ENCODE measurements at places on chromosomes 3 and 15. TPM values are rescaled to one million over a fixed set of nuclear protein-coding genes. Genes with fewer than 3 reads are reported as not detected.

TM4SF1 gene
- 146 TPM for total RNA-seq

EXD1 gene
- total RNA-seq = 0.70 TPM

TRH gene
- not detected for total RNA-seq

TIMP4 gene
- 19.0 TPM for total RNA-seq

RYR3 gene
- total RNA-seq = 0.15 TPM

LARP6 gene
- 31.2 TPM for total RNA-seq

CCRL2 gene
- 1.2 TPM for total RNA-seq

PFN2 gene
- total RNA-seq = 187 TPM

CCR2 gene
- not detected for total RNA-seq

SLC6A11 gene
- total RNA-seq = not detected

NPAP1 gene
- not detected for total RNA-seq

CCDC14 gene
- total RNA-seq = 36.5 TPM

IL12A gene
- 0.28 TPM for total RNA-seq

DNA sequence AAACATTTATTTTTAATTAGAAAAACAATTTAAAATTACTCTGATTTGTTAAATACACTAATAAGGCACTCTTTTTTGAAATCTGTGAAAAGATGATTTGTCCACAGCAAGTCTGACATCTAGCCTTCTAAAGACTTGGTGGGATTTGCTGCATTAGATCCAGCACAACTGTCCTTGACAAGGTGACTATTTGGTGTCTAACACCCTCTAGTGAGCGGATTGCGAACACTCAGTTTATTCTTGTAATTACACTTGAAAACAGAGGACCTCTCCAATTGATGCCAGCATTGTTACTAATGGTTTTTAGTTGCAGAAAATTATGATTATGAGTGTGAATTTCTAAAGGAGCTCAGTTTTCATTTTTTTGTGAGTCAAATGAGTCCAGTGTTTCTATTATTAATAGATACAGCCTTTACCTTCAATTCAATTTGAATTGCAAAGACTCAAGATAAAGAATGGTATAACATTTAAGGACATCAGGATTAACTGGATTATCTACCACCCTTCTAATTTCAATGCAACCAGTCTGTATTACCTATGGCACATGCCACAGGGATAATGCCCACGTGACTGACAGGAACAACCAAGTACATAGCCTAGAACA is 29.7 kb upstream of the STRIT1 start:
- no peak overlapping the region for H3K4me3 ChIP-seq
- peak; percentile 39 for DNase-seq
- no peak overlapping the region for H3K27ac ChIP-seq
- H3K4me1 ChIP-seq = no peaks in the 10 kb centered on the region
- H3K36me3 ChIP-seq = no peaks in the 10 kb centered on the region
- H3K27me3 ChIP-seq = no peaks in the 10 kb centered on the region

- H3K4me3 ChIP-seq = no peak overlapping the region
- no peaks in the 10 kb centered on the region for H3K27me3 ChIP-seq
- no peaks in the 10 kb centered on the region for H3K4me1 ChIP-seq
- no peaks in the 10 kb centered on the region for H3K36me3 ChIP-seq
- DNase-seq = no peak
Measured at GRCh38 chr15:97875025-97875512, 85.4 kb upstream of the ARRDC4 start.

DNA sequence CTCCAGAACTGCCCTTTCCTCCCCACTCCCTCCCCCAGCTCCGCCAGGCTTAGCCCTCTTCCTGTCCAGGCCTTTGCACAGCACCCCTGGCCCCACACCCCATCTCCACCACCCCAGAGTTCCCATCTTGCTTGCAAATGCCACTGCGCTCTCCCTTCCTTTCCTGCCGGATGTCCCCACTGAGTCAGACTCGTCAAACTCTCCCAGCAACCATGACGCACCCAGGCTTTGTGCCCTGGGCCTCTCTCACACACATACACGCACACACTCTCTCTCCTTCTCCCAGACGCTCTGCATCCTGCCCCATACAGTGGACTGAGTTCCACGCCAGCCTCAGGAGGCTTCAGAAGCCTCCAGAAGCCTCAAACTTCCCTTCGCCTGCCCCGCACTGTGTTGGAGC is 2.8 kb upstream of the CCDC9B start:
- DNase-seq = peak; percentile 88
- H3K36me3 ChIP-seq = 0 out of 2 replicates have a peak, but pooled peaks cover under 1% of the 10 kb centered on the region
- H3K4me3 ChIP-seq = peak overlapping the region; percentile 51
- peaks cover 75% of the 10 kb centered on the region for H3K4me1 ChIP-seq

GRCh38 chr15:90364251-90364650 is 12.2 kb downstream of the ZNF774 start:
- peak overlapping the region; percentile 94 for H3K27ac ChIP-seq
- peak; percentile 27 for DNase-seq
- H3K4me1 ChIP-seq = peaks cover 41% of the 10 kb centered on the region

GRCh38 chr15:29676961-29677402 is 145.3 kb downstream of the TJP1 start:
- no peaks in the 10 kb centered on the region for H3K4me1 ChIP-seq
- no peaks in the 10 kb centered on the region for H3K36me3 ChIP-seq
- DNase-seq = no peak
- H3K27me3 ChIP-seq = no peaks in the 10 kb centered on the region

- H3K27me3 ChIP-seq = no peaks in the 10 kb centered on the region
- no peak overlapping the region for H3K4me3 ChIP-seq
- H3K27ac ChIP-seq = no peak overlapping the region
- no peaks in the 10 kb centered on the region for H3K4me1 ChIP-seq
Measured at GRCh38 chr3:22089284-22089683, 338.3 kb upstream of the ZNF385D start.

GRCh38 chr3:139718415-139718814 is 40.6 kb upstream of the NMNAT3 start:
- no peaks in the 10 kb centered on the region for H3K4me1 ChIP-seq
- H3K36me3 ChIP-seq = no peaks in the 10 kb centered on the region
- DNase-seq = no peak
- no peak overlapping the region for H3K27ac ChIP-seq
- peaks cover 20% of the 10 kb centered on the region for H3K27me3 ChIP-seq

GRCh38 chr3:30285188-30286006 is 321.0 kb upstream of the TGFBR2 start:
- no peaks in the 10 kb centered on the region for H3K36me3 ChIP-seq
- no peak overlapping the region for H3K4me3 ChIP-seq
- no peak overlapping the region for H3K27ac ChIP-seq
- no peak for DNase-seq
- H3K27me3 ChIP-seq = no peaks in the 10 kb centered on the region
- 0 out of 2 replicates have a peak, but pooled peaks cover 6% of the 10 kb centered on the region for H3K4me1 ChIP-seq

- H3K27me3 ChIP-seq = no peaks in the 10 kb centered on the region
- peaks cover 38% of the 10 kb centered on the region for H3K4me1 ChIP-seq
- H3K27ac ChIP-seq = no peak overlapping the region
- no peak overlapping the region for H3K4me3 ChIP-seq
Measured at GRCh38 chr3:185781759-185782158, 43.1 kb downstream of the IGF2BP2 start.

- H3K27me3 ChIP-seq = no peaks in the 10 kb centered on the region
- no peak overlapping the region for H3K27ac ChIP-seq
- peaks cover 5% of the 10 kb centered on the region for H3K4me1 ChIP-seq
Measured at GRCh38 chr3:16369276-16369675, 104.3 kb downstream of the OXNAD1 start.

- peaks cover 53% of the 10 kb centered on the region for H3K4me1 ChIP-seq
- no peak overlapping the region for H3K4me3 ChIP-seq
- H3K27ac ChIP-seq = peak overlapping the region; percentile 89
- no peaks in the 10 kb centered on the region for H3K27me3 ChIP-seq
- H3K36me3 ChIP-seq = 0 out of 2 replicates have a peak, but pooled peaks cover 9% of the 10 kb centered on the region
Measured at GRCh38 chr3:185727873-185728272, 97.0 kb downstream of the IGF2BP2 start.

DNA sequence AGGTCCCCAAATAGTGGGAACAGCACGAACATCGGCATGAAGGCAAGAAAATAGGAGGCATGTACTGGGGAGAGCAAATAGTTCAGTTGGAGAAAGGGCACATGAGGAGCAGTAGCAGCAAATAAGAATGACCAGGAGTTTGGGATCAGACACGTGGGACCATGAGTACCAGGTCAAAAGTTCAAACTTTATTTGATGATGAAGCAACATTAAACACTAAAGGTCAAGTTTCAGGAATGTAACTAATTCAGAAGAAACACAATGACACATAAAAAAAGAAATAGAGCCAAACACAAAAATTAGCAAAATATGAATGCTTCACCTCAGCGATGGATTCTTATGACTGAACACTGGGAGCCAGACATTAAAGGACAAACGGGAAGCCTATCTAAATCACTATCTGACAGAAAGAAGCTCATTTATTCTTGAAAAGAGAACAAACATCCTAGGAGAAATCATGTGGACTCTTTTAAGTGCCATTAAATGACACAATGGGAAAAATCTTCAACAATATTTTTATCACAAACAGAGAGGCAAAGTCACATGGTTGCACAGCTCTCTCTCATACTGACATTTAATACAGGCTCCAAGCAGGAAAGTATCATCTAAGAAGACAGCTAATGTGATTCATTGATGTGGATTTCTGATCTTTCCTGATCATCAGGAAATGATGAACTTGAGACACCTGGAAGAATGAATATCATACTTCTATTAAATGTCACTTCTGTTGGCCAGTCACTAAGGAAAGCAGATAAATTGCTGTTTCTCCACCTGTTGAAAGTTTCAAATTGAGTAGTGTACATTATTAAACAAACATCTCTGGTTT is 216.9 kb upstream of the THBS1 start:
- 0 out of 2 replicates have a peak overlapping the region, but pooled peaks have one; percentile 19 for H3K27ac ChIP-seq
- H3K27me3 ChIP-seq = no peaks in the 10 kb centered on the region
- peaks cover 16% of the 10 kb centered on the region for H3K4me1 ChIP-seq
- no peak overlapping the region for H3K4me3 ChIP-seq

GRCh38 chr15:49103002-49103401 is 52.4 kb downstream of the COPS2 start:
- H3K27me3 ChIP-seq = no peaks in the 10 kb centered on the region
- H3K4me3 ChIP-seq = no peak overlapping the region
- no peaks in the 10 kb centered on the region for H3K4me1 ChIP-seq
- no peaks in the 10 kb centered on the region for H3K36me3 ChIP-seq

DNA sequence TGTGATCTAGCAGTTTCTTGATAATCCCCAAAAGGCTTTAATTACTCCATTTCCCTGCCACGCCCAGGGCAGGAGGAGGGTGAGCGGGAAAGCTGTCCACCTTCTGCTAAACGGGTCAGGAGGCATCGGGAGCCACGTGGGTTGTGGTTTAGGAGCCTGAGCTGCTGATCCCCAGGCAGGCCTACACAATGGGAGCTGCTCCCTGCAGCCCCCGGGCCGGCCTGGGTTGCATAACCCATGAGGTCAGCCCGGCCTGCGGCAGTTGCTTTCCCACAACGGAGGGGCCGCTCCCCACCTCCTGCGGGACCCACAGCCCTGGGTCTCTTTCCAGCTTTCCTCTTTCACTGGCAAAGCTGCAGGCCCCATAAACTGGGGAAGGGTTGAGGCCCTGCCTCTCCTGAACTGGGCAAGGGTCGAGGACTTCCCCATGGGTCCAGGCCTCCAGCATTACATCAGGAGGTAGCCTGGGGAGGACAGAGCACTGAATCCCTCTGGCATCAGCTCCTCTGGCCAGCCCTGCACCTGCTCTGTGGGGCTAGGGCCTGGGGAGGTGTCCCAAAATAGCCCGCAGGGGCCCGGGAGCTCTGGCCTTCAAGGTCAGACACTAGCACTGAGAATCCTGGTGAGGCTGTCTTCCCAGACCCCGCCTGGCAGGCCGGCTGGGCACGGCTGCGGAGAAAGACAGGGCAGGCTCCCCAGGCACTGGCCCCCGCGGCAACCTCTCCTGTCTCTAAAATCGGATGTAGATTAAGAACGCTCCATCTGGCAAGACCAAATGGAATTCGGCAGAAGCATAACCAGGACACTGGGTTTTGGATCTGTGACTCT is 47.3 kb downstream of the ZDHHC19 start:
- no peaks in the 10 kb centered on the region for H3K36me3 ChIP-seq
- H3K4me3 ChIP-seq = no peak overlapping the region
- no peak overlapping the region for H3K27ac ChIP-seq
- DNase-seq = peak; percentile 69

GRCh38 chr3:150335631-150336030 is 72.5 kb upstream of the TSC22D2 start:
- DNase-seq = no peak
- no peaks in the 10 kb centered on the region for H3K36me3 ChIP-seq
- no peak overlapping the region for H3K27ac ChIP-seq
- no peak overlapping the region for H3K4me3 ChIP-seq
- no peaks in the 10 kb centered on the region for H3K27me3 ChIP-seq
- H3K4me1 ChIP-seq = peaks cover 10% of the 10 kb centered on the region

DNA sequence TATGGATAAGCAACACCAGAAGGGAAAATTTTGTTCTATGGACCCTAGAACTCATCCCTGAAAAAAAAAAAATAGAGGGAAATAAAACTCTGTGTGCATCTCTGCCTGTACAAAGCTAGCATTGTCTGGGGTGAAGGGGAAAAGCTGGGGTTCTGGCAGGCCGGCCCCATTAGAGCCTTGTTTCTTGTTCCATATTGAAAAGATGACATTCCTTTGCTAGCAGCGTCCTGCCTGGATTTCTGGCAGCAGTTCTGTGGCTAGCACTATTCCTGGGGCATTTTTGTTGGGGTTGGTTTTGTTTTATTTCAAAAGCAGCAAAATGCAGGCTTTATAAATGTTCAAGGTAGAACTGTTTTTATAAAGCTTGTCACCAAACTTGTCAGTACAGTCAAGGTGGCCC is 45.2 kb downstream of the RARB start:
- H3K27me3 ChIP-seq = no peaks in the 10 kb centered on the region
- no peaks in the 10 kb centered on the region for H3K36me3 ChIP-seq
- no peak overlapping the region for H3K27ac ChIP-seq

All from PC-9 (cell line).